ENCODE measurements at places on chromosomes 6 and 20.

- no peak for DNase-seq
Measured at GRCh38 chr6:43986177-43986825, 141.0 kb downstream of the MRPL14 start.

DNA sequence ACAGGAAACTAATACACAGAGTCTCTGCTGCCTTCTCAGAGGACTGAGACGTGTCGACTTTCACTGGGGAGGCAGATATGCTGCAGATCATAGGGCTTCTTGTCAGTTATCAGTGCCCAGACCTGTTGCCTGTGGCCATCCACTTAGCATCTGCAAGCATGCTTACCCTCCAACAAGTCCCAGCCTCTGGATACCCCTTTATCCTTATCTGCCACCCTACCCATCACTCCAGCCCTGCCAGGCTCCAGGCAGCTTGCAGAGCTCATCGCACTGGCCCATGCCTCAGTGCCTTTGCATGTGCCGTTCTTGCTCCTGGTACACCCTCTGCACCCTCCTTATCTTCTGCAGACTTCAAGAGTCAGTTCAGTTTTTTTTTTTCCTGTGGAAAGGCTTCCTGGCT, 119.2 kb downstream of the TOX2 start:
- no peak for DNase-seq

DNA sequence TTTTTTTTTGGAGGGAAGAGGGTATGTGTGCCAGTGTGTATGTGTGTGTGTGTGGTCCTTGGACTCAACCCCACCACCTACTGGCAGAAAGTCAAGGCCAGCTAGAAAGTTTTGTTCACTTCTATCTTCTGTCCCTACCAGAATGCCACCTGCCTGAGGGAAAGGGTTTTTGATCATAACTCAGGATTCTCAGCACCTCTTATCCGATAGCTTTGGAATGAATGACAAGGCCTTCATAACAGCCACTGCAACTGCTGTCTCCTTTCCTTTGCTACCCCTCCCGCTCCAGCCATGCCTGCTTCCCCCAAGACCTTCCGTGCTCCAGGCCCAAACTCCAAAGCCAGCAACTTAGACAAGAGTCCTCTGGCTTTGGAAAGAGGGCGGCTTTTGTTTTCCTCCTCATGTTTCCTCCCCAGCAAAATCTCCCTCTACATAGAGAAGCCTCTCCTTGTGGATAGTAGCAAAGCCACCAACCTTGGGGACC, 18.7 kb downstream of the BTN3A1 start:
- DNase-seq, result peak; percentile 42

DNA sequence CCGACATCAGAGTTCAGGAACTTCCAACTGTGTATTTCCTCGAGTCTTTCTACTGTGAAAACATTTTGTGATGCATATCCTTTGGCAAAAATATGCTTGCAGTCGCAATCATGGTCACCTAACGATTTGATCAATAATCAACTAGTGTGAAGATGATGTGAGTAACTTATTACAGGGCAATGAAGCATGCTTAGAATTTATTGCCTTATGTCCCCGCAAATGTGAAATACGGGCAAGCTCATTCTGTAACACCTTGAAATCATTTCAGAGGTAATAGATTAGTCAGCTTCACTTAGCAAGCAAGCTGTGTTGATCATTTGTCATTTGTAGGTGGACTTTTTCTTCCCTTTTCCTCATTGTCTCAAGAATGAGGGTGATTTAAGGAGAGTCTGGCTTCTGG, 67.9 kb upstream of the DOK5 start:
- no peak for DNase-seq

- DNase-seq, result no peak
Measured at GRCh38 chr6:128655978-128656498, 135.6 kb upstream of the PTPRK start.

DNA sequence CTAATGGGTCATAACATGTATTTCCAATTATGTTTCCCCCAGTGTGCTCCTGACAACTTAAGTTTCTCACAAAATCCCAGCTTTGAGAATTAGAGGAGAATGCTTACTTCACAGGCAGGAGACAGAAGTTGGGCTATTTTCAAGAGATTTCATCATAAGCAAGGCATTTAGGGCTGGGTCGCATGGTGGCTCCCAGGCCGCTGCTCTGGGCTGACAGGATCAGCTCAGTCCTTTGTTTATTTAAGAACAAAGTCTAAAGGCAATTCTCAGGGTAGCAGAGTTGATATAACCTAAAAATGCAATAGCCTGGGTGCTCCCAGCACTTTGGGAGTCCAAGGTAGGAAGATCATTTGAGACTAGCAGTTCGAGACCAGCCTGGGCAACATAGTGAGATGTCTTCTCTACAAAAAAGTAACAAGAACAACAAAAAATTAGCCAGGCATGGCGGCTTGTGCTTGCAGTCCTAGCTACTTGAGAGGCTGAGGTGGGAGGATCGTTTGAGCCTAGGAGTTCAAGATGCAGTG, 10.9 kb downstream of the FOXQ1 start:
- DNase-seq, result no peak

GRCh38 chr6:147752689-147753403, 244.4 kb downstream of the SAMD5 start:
- no peak for DNase-seq

DNA sequence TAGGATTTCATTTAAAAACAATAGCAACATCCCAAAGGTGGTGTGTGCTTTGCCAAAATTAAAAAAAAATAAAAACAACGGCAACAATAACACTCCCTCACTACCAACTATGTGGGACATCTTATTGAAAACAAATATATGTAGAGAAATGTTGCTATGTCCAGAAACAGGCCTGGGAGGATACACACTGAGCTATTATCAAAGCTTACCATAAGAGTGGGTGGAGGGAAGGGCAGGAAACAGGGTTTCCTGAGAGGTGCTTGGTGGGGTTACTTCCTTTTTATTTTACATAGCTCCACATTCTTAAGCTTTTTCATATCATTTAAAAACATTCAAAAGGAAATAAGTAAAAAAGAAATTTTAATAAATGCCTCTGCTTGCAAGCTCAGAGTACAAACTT, 150.0 kb upstream of the RIPOR2 start:
- no peak for DNase-seq

DNA sequence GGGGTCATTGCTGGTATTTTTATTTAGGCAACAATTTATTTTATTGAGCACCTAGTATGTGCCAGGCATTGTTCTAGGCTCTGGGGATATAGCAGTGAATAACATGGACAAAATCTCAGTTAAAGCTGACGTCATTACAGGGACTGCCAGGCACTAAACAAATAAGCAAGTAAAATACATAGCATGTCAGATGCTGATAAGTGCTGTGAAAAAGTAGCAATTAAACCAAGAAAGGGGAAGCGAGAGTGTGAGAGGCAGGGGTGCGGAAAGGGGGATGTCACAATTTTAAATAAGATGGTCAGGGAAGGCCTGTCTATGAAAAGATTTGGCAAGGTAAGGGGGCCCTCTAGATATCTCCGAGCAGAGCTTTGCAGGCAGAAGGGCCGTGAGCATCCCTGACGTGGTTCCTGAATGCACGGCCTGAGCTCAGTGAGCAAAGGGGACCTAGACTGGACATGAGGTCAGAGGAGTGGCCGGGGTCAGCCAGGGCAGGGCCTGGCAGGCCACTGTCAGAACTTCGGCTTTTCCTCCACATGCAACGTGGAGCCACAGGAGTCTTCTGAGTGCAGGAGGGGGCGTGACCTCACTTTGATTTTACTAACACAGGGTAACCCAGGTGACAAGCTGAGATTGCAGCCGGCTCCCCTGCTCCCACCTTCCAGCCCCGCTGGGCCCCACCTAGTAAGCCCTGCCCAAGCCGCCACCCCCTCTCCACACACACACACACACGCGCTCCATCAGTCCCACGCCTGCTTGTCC, 24.2 kb upstream of the SIRPA start:
- no peak for DNase-seq

GRCh38 chr6:22956029-22956681, 386.8 kb downstream of the HDGFL1 start:
- no peak for DNase-seq

GRCh38 chr20:13665709-13666395, 27.1 kb upstream of the TASP1 start:
- DNase-seq, result no peak

DNA sequence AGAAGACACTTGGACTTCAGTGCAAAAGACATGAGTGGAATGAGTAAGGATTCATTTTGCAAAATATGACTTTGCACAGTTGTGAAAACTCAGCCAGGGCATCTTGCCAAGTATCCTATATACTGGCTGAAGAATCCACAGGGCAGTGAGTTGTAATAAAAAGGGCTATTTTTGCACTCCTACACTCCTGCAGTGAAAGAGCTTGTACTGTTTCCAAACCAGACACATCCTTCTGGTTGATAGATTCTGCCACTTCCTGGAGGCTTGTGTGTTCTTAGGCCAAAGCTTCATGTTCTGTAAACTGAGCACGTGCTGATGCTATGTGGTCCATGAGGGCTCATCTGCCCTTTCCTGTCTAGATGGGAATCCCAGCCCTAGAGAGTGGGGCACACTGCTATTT, 34.9 kb downstream of the GMPR start:
- no peak for DNase-seq

- DNase-seq, result no peak
Measured at GRCh38 chr6:25068866-25069265, 133.1 kb upstream of the RIPOR2 start.

DNA sequence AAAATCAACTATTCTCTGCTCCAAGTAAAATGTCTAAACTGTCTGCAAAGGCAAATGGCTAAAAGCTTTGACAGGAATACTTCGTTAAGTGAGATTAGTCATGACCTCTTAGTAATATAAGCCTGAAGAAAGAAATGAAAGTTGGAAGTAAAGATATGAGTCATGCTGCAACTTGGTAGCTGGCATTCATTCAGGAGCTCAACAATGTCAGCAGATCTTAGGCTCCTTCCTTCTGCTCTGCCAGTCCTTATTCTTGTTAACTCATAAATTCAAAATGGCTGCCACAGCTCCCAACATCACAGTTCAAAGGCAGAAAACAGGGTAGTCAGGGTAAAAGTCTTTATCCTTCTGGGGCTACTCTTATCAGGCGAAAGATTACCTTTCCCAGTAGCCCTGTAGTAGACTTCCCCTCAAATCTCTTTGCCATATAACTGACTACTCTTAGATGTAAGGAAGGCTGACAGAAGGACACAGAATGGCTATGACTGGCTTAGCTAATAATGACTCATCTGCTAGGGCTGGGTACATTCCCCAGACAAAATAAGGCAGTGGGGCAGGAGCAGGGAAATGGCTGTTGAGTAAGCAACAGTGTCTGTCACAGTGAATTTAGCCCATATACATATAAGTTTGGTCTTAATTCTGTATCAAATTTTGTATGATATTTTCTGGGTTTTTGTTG, 24.4 kb upstream of the C6orf62 start:
- DNase-seq, result no peak

- no peak for DNase-seq
Measured at GRCh38 chr6:119124079-119124824, 45.8 kb upstream of the FAM184A start.

DNA sequence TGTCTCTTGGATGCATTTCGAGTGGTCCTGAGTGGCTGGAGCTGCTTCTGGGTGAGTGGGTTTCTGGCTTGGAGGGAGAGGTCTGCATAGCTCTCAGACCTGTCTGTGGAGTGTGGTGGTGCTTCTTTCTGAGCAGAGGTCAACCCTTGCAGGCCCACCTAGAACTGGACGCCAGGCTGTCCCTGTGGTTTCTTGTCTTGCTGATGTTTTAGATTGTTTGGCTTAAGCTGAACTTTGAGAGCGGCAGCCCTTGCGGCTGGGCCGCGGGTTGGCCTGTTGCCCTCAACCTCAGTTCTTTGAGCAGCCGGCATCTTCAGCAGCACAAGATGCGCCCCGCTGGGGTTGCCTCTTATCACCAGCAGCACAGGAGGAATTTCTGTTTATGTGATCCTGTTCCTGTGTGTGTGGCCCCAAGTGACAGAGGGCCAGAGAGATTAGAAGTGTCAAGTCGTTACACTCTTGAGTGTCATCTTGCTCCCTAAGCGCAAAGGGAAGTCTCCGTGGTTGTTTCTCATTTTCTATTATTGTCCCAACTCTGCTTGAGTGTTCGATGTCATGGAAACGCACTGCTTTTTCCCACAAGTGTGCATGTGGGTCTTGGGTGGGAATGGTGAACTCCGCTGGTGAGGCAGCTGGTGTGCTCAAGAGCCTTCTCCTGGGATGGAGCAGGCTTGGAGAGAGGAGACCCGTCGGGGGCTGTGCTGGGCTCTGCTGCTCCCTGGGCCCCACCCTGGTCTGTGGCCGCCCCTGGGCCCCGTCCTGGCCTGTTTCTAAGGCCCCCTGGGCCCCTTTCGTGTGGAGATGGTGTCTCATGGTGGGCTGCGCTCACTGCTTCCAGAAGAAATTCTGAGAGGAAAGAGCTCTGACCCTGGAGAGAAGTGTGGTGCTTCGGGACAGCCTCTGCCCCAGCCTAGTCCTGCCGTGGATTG, 20.1 kb upstream of the SLC22A1 start:
- DNase-seq, result no peak

DNA sequence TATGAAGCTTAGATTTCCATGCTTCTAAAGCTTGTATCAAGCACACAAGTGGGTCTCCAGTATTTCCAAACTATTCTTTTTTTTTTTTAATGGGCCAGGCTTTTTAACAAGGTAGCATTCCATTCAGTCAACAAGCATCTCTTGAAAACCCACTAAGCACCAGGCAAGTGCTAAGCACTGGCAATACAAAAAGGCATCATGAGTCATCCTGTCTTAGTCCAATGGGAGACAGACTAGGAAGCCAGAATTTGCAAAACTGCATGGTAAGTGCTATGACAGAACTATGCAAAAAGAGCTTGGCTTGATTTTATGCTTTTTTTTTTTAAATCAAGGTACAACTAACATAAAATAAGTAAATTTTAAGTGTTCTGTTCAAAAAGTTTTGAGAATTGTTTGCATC, 109.3 kb upstream of the DST start:
- no peak for DNase-seq

DNA sequence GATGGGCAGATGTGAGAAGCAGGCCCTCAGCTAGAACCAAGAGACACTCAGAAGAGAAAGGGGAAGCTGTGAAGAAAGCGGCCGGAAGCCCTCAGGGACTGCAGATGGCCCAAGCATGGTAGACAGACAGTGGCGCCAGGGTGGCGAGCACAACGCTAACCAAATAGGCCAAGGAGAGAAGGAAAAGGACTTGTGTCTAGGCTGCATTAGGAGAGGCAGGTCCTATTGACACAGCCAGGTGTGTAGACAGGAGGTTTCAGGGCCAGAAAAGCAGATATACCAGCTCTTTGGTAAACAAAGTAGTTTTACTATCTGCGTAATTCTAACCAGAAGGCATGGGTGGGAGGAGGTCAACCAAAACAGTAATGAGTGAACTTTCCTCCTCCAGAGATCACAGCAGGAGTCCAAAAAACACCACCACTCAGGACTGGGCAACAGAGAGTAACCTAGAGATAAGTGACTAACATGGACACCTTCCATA, 15.8 kb upstream of the MAP7 start:
- DNase-seq, result no peak

DNA sequence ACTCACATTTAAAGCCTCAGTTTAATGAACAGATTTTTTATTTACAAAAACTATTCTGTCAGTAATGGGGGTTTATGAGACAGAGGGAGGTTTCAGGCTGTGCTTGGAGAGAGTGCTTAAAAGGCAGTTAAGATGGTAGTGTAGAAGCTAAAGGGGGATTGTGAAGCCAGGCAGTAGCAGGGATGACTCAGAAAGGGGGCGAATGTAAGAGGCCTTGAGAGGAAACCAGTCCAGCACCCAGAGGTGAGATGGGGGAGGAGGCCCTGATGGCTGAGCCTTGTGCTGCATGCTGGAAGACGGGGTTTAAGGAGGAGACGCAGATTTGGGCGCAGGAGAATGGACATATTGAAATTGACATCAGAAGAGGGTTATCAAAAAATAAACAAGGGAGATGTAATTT, 6.6 kb upstream of the SERPINB9 start:
- no peak for DNase-seq

Data from ELF-1 (cell line).